ENCODE measurements at places on chromosomes 6 and 20. TPM values are rescaled to one million over a fixed set of nuclear protein-coding genes. Genes with fewer than 3 reads are reported as not detected.

Gene GLP1R
- total RNA-seq: not detected

Gene MYMX
- total RNA-seq: not detected

Gene CST5
- not detected for total RNA-seq

Gene ZNF831
- 14.1 TPM for total RNA-seq

Gene MLN
- total RNA-seq: not detected

Data from B cell (primary cell).